GM18507 (cell line): ENCODE measurements at places on chromosomes 7 and 10.

DNA sequence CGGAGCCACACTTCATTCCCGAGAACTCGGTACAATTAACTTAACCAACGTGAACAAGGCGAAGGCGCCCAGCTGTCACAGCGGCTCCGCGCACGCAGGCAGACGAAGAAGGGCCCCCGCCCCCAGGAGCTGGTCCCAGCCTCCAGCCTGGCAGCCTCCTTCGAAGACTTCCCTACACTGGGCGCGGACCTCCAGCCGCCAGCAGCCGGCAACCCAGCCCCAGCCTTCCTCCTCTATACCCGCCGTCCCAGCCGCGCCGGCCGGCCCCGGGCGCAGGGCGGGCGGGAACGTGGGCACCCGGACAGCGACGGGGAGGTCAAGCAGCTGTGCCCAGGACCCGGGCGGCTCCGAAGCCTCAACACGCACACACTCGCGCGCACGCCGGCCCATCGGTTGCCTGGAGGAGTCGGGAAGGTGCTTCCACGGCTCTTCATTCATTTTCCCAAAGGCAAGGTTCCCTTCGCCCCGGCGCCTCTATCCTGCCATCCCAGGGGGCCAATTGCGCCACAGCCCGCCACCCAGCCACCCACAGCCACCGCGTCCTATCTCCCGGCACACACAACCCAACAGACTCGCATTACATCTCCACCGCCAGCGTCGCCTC lies 1.6 kb downstream of the CHST15 start:
- no peak for DNase-seq

GRCh38 chr7:16646472-16647072 lies 591 bp downstream of the BZW2 start:
- no peak for DNase-seq

DNA sequence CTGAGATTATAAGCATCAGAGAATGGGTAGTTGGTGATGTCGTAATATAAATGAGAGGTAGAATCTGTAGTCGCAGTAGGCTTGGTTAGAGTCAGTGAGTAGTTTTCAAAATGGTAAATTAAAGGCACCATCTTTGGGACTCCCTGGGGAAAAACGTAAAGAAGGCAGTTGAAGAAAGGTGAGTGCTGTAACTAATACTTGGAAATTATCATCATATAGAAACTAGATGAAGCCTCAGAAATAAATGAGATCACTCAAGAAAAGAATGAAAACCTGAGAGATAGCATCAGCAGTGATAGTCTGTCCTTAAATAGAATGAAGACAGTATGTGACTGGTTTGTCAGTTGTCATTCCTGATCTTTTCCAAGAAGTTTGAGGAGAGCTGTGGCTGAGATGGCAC lies 23.8 kb downstream of the PALS2 start:
- DNase-seq: no peak

GRCh38 chr7:45105588-45106188 lies 5.8 kb downstream of the TBRG4 start:
- DNase-seq: no peak

- no peak for DNase-seq
Observed at GRCh38 chr7:2072798-2073197, 159.9 kb downstream of the MAD1L1 start.

GRCh38 chr7:2689951-2690705 lies 2.1 kb downstream of the AMZ1 start:
- no peak for DNase-seq

GRCh38 chr7:98091061-98091460 lies 15.6 kb upstream of the LMTK2 start:
- no peak for DNase-seq

GRCh38 chr7:96778263-96778662 lies 68.6 kb upstream of the SEM1 start:
- DNase-seq: no peak

- DNase-seq: no peak
Observed at GRCh38 chr7:80218723-80219122, 84.1 kb downstream of the GNAI1 start.

GRCh38 chr10:96987842-96988175 lies 155.7 kb downstream of the LCOR start:
- DNase-seq: no peak

DNA sequence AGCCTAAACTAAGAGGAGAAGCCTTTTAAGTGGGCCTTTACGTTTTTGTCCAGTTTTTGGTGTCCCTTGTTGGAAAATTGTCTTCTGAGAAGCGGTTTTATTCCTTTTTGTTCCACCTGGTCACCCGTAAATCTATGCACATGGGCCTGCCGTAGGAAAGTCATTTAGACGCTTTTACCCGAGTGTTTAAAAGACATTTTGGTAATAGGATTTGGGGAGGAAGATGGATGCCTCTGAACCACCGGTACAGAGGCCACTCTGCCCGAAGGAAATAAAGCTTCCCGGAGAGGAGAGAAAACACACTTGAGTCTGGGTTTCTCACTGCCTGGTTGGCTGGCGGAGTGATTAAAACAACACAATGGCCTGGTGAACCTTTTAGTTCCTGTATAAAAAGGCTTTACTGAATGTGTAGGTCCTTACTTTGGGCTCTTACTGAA lies 760 bp downstream of the THNSL1 start:
- no peak for DNase-seq
